ENCODE measurements at places on chromosomes 1 and 21. TPM values are rescaled to one million over a fixed set of nuclear protein-coding genes. Genes with fewer than 3 reads are reported as not detected.

MYOG gene
- total RNA-seq, result not detected

ADGRB2 gene
- 0.34 TPM for total RNA-seq

TSTD1 gene
- 0.53 TPM for total RNA-seq

DUSP12 gene
- 43.6 TPM for total RNA-seq

LRRC71 gene
- total RNA-seq, result 1.2 TPM

TTC39A gene
- 0.53 TPM for total RNA-seq

IL22RA1 gene
- 0.11 TPM for total RNA-seq

LRRC53 gene
- total RNA-seq, result not detected

CDCA8 gene
- 72.5 TPM for total RNA-seq

EXO1 gene
- 107 TPM for total RNA-seq

RUNX3 gene
- total RNA-seq, result 0.64 TPM

ZBED6 gene
- total RNA-seq, result 16.6 TPM

BLACAT1 gene
- total RNA-seq, result 0.83 TPM

DNAJC28 gene
- 0.82 TPM for total RNA-seq

RGSL1 gene
- not detected for total RNA-seq
